Stimulated activated CD8-positive, alpha-beta memory T cell treated with anti-CD3 and anti-CD28 coated beads, Interleukin-2, amount 100 ng/mL, for 1 hour (primary cell): ENCODE measurements at places on chromosomes 11 and 22.

DNA sequence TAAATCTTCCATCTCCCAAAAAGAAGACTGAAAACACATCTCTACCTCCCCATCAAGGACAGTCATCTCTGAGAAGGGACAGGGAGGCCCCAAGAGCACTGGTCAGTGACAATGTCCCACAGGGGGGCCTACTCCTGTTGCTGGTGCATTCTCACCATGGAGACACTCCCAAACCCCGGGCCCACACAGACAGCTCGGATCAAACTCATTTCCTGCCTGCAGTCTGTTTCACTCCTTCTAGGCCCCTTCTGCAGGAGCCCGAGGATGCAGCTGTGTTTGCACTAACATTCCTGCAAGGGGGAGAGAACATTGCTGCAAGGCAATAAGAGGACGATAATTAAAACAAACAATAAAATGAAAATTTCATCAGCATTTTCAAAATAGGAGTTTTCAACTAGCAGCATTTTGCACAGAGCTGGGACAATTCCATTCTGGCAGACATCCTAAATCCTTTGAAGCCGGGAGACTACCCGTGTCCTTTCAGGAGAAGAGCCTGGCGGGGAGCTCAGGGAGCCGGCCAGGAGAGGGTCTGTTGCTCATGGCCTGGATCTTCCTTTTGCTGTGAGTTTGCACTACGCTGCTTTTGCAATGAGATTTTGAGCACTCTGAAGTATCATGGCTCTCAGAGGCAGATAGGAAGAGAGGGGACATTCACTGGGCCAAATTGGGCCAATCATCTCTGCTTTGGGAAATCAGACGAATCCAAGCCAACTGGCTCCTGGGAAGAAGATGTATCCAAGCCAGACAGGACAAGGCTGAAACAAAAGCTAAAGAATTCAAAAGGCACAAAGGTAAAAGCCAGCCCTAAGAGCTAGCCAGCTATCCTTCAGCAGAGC lies 33.2 kb downstream of the SPATA19 start:
- no peak for DNase-seq

DNA sequence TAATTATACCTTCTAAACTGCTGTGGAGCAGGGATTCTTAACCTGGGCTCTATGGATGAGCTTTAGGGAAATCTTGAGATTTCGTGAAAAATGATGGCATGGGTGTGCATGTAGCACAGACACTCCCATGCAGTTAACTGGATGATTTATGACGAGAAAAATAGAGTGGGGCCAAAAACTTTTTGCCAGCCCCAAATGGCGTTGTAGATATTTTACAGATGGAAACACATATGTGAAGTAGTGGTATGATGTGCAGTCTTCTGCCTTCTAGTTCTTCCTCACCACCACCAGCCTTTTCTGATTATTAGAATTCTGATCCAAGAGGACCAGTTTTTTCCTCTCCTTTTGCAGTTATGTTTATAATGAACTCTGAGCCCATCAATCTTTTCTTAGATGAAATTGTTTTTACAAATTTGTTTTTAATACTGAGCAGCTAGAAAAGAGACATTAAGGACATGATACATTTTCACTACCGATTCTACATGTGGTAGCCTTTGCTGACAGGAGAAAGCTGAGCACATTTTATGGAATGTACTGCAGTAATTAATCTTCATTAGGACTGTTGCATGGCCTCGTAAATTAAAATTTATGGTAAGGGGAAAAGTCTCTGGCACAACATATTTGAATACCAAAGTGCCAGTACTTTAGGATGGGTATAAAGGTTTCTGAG lies 261.4 kb downstream of the DDX10 start:
- DNase-seq = no peak

GRCh38 chr11:9726321-9727022 lies 62.6 kb downstream of the SWAP70 start:
- no peak for DNase-seq

- no peak for DNase-seq
Observed at GRCh38 chr11:33362051-33362910, 105.1 kb downstream of the HIPK3 start.

GRCh38 chr11:101612481-101612880 lies 28.7 kb upstream of the TRPC6 start:
- DNase-seq = no peak

DNA sequence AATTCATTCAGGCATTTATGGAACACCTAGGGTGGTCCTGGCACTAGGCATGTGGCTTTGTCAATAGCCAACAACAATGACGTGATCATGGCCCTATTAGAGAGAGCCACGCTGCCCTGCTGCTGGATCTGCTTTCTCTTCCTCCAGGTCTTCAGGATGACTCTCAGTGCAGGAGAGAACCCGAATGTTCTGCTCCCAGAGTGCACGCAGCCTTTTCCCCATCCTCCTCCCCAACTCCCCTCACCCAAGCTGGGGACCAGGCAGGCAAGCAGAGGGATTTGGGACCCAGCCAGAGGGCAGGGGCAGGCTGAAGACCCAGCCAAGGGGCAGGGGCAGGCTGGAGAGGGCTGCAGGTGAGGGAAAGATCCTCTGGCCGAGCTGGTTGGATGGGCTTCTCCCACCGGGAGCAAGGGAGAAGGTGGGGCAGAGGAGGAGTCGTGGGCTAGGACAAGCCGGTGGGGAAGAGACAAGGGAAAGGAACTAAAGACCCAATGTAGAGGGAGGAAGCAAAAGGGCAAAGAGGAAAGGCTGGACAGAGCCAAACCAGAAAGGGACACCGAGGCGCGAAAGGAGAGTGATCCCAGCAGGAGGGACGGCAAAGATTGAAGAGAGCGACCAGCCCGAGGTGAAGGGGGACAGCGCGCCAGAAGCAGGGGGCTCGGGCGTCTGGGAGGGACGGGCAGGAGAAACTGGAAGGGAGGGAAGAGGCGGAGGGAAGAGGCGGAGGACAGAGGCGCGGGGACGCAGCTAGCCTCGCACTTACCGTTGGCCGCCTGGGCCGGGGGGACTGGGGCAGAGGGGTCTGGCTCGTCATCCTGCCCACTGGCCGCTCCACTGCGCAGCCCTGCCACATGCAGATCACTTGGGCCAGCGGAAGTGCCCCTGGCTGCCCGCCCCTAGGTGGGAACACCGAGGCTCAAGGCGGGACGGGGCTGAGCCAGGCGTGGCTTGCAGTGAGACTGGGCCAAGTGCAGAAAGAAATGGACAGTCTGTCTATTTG lies at the start of gene KCTD14:
KCTD14 (minus strand) TSS at position 880 of the 1,000 bp plus-strand sequence; CDS start at position 853, 27 bp downstream.
- no peak for DNase-seq

DNA sequence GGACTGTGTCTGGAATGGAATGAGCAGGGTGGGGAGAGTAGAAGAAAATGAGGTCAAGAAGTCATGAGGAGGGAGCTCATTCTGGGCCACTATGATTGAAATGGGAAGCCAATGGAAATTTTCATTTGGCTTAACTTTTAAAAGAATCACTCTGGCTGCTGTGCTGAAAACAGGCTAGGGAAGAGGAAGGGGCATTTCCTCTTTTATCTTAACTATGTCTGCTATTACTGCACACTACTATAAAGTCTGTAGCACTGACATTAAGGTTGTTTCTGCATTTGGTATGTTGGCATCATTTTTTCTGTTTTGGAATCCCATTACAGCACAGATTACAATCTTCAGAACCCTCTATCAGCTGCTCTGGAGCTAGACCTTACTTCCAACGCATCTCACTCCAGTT lies 8.2 kb downstream of the PATL1 start:
- no peak for DNase-seq

GRCh38 chr11:34621876-34622275 lies 983 bp downstream of the EHF start:
- DNase-seq = no peak

DNA sequence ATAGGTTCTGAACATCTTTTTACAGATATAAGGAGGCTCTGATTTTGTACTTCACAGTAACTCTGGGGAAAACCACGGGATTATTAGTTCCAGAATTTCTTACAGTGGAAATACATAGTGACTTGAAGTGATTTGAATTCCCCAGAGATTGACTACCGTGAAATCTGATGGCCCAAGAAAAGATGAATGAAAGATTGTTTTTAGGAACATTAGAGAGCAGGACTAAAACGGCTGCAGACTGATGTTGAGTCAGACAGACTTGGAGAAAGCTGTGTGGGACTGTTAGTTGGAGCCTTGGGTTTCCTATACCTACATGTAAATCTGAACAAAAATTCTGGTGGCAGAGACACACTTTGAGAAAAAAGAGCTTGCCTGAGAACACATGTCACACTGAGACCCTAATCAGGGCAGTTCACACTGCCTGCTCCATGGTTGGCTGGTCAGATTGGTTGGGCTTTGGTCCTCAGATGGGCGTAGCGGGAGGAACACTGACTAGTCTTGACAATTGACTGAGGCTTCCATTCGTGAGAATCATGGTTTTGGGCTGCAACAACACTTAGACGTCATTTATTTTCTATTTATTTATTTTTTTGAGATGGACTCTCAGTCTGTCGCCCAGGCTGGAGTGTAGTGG lies 6.8 kb downstream of the PPP6R3 start:
- DNase-seq = no peak

- no peak for DNase-seq
Observed at GRCh38 chr11:2586087-2586792, 113.6 kb downstream of the KCNQ1OT1 start.

- DNase-seq = no peak
Observed at GRCh38 chr11:58503361-58503856, 4.5 kb downstream of the OR5B21 start.

GRCh38 chr11:36462321-36462720 lies 47.8 kb downstream of the TRAF6 start:
- DNase-seq = no peak

GRCh38 chr11:18692941-18693760 lies 5.4 kb upstream of the TMEM86A start:
- no peak for DNase-seq

GRCh38 chr11:35748644-35749043 lies 86.1 kb downstream of the TRIM44 start:
- no peak for DNase-seq

GRCh38 chr22:19746726-19747125 lies 13.9 kb upstream of the TBX1 start:
- no peak for DNase-seq

GRCh38 chr11:61593151-61593550 lies 12.3 kb upstream of the SYT7 start:
- no peak for DNase-seq

DNA sequence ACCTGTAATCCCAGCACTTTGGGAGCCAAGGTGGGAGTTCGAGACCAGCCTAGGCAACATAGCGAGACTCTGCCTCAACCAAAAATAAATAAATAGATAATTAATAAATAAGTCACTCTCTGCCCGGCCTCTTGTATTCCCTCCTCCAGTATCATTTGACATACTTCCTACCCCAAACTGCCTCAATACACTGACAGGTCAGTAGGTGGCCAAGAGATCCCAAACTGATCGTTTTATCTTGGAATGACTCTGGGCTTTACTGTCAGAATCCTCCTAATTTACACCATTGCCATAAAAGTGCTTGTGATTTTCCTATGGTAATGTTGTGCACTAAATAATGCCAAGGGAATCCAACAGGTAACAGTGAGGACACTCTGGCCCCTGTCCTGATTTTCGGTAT lies 94.2 kb downstream of the PDHX start:
- DNase-seq = no peak

GRCh38 chr11:129960216-129961214 lies 42.1 kb downstream of the PRDM10 start:
- DNase-seq = no peak
